CD4-positive, alpha-beta memory T cell (primary cell): ENCODE measurements at places on chromosomes 12 and 14. TPM values are rescaled to one million over a fixed set of nuclear protein-coding genes. Genes with fewer than 3 reads are reported as not detected.

Gene PTPRB
- not detected for total RNA-seq

Gene ARMH4
- total RNA-seq = not detected

DNA sequence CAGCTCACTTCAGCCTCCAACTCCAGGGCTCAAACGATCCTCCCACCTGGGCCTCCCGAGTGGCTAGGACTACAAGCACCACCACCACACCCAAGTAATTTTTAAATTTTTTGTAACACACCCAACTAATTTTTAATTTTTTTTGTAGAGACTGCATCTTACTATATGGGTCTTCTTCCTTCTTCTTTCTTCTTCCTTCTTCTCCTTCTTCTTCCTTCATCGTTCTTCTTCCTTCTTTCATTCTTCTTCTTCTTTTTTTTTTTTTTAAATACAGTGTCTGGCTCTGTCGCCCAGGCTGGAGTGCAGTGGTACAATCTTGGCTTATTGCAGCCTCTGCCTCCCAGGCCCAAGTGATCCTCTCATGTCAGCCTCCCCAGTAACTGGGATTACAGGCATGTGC lies 965 bp upstream of the CREBL2 start:
- H3K27me3 ChIP-seq = no peaks in the 10 kb centered on the region
- no peak overlapping the region for H3K4me3 ChIP-seq
- peaks cover 58% of the 10 kb centered on the region for H3K4me1 ChIP-seq
- no peak for DNase-seq
- no peaks in the 10 kb centered on the region for H3K36me3 ChIP-seq

DNA sequence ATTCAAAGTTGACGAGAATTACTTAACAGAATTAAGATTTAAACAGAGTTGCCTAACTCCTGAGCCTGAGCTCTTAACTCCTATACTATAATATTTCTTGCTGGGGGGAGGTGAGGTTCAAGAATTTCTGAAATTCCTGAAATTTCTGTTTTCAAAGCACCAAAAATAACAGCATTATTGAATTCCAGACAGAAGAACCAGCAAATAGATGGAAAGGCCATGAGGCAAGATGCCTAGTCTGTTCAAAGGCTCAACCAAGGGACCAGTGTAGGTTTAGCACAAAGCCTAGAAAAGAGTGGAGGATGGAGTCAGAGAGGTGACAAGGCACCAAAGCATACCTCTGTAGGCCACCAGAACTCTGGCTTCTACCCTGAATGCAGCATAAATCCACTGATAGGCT lies 76.4 kb downstream of the PPP1R12A start:
- H3K27ac ChIP-seq = no peak overlapping the region
- DNase-seq = no peak
- H3K36me3 ChIP-seq = peaks cover 3% of the 10 kb centered on the region

GRCh38 chr12:69875416-69875935 lies 50.4 kb downstream of the MYRFL start:
- no peak overlapping the region for H3K27ac ChIP-seq
- no peak for DNase-seq
- no peaks in the 10 kb centered on the region for H3K27me3 ChIP-seq
- H3K4me3 ChIP-seq = no peak overlapping the region
- no peaks in the 10 kb centered on the region for H3K4me1 ChIP-seq

DNA sequence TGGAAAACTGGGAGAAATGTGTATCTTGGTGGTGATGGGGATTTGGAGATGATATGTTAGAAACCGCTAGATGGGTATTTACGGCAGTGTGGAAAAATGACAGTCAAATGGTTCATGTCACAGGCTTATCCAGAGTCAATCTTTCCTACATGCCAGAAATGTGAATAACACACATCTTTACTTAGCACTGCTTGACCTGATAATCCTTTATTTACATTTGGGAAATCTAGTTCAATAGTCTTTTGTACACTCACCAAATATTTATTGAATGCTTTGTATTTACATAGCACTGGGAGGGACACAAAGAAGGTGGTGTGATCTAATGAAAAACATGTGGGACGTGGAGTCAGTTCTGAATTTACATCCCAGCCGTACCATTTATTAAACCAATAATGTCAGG lies 208.2 kb downstream of the DIO2 start:
- H3K4me3 ChIP-seq = no peak overlapping the region
- no peaks in the 10 kb centered on the region for H3K27me3 ChIP-seq
- H3K27ac ChIP-seq = no peak overlapping the region
- no peak for DNase-seq
- no peaks in the 10 kb centered on the region for H3K4me1 ChIP-seq
